Heart left ventricle (tissue), 16 donors: ENCODE measurements at places on chromosomes 5 and 9. TPM values are rescaled to one million over a fixed set of nuclear protein-coding genes. Genes with fewer than 3 reads are reported as not detected.
A peak's percentile ranks its signal among the peaks of the same experiment; 100 is the strongest.

The FBXL7 gene
- 17.6 TPM for total RNA-seq

GRCh38 chr9:629146-629545 lies 212.4 kb upstream of the DMRT1 start:
- DNase-seq, result no peak
- no peaks in the 10 kb centered on the region for H3K36me3 ChIP-seq
- peaks cover 30% of the 10 kb centered on the region for H3K4me1 ChIP-seq
- no peak overlapping the region for H3K4me3 ChIP-seq
- H3K27me3 ChIP-seq, result no peaks in the 10 kb centered on the region

GRCh38 chr5:61304590-61305381 lies 27.3 kb upstream of the ZSWIM6 start:
- H3K4me1 ChIP-seq, result no peaks in the 10 kb centered on the region
- H3K36me3 ChIP-seq, result no peaks in the 10 kb centered on the region
- H3K4me3 ChIP-seq, result no peak overlapping the region
- DNase-seq, result peak; percentile 36

DNA sequence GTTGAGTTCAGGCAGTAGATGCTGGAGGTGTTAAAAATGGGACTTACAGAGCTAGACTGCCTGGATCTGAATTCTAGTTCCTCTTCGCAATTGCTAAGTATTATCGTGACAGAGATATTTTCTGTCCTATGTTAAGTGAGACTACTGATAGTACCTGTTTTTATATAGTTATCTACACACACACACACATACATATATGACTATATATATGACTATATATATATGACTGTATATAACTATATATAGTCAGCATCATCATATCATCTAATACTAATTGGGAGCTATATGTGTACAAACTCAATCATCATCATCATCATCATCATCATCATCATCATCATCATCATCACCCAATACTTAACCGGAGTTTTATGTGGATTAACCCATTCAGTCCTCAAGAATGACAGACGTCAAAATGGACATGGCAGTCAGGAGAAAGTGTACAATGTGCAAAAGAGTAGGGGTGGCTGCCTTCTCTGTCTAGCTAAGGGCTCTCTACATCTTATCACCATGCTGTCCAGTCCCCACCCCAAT lies 7.3 kb downstream of the PIK3R1 start:
- DNase-seq, result no peak
- no peak overlapping the region for H3K27ac ChIP-seq
- no peak overlapping the region for H3K4me3 ChIP-seq
- no peaks in the 10 kb centered on the region for H3K27me3 ChIP-seq
- H3K36me3 ChIP-seq, result peaks cover 15% of the 10 kb centered on the region

- no peaks in the 10 kb centered on the region for H3K4me1 ChIP-seq
- H3K27me3 ChIP-seq, result no peaks in the 10 kb centered on the region
- H3K27ac ChIP-seq, result no peak overlapping the region
- no peaks in the 10 kb centered on the region for H3K36me3 ChIP-seq
- no peak overlapping the region for H3K4me3 ChIP-seq
- no peak for DNase-seq
Observed at GRCh38 chr5:56993241-56993640, 41.3 kb upstream of the MIER3 start.

DNA sequence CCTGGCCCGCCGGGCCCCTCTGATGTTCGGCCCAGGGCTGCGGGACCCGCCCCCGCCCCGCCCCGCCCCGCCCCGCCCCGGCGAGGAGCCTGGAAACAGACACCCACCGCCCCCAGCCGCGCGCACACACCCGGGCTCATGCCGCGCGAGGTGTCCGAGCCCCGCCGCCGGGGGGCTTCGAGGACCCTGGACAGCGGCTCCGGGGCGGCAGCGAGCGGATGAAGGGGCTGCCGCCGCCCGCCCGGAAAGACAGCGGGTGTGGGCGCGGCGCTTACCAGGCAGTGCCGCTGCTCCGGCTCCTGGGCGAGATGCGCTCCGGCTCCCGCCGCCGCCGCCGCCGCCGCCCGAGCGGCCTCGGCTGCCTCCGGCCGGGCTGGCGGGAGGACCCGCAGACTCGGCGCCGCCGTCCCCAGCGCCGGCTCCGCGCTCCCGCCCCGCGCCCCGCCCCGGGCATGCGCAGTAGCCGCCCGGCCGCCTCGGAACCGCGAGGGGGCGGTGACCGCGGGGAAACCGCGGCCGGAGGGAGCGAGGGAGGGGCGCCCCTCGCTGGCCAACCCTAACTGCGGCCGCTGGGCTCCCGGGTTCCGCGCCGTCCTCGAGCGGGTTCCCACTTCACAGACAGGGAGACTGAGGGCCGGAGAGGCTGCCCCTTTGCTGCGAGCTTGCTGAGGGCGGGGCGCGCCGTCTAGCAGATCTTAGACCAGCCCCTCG lies at the start of gene GPRIN1:
GPRIN1 (minus strand) TSS at position 433 of the 711 bp plus-strand sequence. CDS start 10,322 bp downstream, outside the sequence.
- no peaks in the 10 kb centered on the region for H3K27me3 ChIP-seq
- DNase-seq, result peak; percentile 43
- peak within 1 kb of the TSS; percentile 62 for H3K4me3 ChIP-seq
- H3K36me3 ChIP-seq, result no peaks in the 10 kb centered on the region
- H3K27ac ChIP-seq, result no peak within 1 kb of the TSS
- H3K4me1 ChIP-seq, result no peaks in the 10 kb centered on the region

- H3K36me3 ChIP-seq, result no peaks in the 10 kb centered on the region
- H3K27ac ChIP-seq, result no peak overlapping the region
- no peak overlapping the region for H3K4me3 ChIP-seq
- H3K4me1 ChIP-seq, result no peaks in the 10 kb centered on the region
Observed at GRCh38 chr9:28651050-28651722, 1077.9 kb upstream of the C9orf72 start.

DNA sequence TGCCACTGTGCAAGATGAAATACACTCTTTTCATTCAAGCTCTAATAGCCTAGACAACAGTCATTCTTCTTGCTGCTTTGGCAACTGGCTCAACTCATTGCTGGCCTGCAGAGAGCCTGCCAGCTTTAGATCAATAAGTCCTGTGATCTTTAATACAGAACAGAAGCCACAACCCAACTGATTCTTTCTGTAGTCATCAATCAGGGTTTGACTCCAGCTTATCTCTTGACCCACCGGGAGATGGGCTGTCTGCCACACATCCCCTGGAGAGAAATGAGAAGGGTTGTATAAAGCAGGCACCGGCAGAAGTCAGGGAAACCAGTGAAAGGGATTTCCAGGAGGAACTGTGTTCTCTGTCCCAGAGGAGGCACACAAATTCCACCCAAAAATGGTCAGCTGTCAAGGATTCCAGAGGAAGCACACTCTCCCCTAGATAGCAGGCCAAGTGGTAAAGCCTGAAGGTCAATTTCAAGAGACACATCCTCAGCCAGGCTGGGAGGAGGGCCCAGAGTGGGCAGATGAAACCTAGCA lies 24.5 kb downstream of the LHFPL2 start:
- no peaks in the 10 kb centered on the region for H3K36me3 ChIP-seq
- no peaks in the 10 kb centered on the region for H3K4me1 ChIP-seq
- DNase-seq, result no peak
- no peak overlapping the region for H3K27ac ChIP-seq
- no peaks in the 10 kb centered on the region for H3K27me3 ChIP-seq

DNA sequence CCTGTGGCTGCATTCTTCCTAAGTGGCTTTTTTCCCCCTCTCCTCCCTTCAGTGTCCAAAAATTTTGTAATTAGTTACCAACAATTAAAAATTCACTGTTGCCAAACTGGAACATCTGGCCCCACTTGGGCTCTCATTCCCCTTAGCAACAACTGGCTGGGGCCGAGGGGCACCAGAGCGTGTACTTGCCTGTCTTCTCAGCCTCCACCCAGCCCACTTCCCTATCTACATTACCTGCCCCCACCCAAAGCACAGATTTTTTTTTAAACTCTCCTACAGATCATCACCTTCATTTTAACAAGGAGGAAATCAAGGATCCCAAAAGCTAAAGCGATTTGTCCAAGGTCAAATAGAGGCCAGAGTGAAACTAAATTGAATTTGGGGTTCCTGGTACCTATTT lies 278.8 kb downstream of the EBF1 start:
- H3K4me1 ChIP-seq, result peaks cover 5% of the 10 kb centered on the region
- no peak for DNase-seq
- H3K27me3 ChIP-seq, result no peaks in the 10 kb centered on the region
- H3K4me3 ChIP-seq, result no peak overlapping the region

DNA sequence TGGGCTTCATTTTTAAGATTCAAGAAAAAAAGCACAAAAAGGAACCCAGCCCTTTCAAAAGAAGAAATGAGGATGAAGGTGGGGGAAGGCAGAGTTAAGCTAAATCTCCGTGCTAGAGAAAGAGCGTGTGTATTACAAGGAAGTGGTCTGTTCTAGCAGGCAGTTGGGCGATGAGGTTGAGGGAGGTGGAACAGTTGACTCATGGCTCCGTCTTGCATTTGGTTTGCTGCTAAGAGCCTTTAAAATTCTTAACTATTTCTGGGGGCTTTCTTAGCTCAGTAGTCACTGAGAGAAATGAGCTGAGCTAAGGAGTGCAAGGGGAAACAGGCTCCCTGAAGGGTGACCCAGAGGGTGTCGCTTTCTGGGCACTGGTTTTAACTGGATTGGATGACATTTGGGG lies 117.4 kb downstream of the GCNT1 start:
- no peaks in the 10 kb centered on the region for H3K4me1 ChIP-seq
- DNase-seq, result peak; percentile 51
- H3K4me3 ChIP-seq, result no peak overlapping the region
- H3K27ac ChIP-seq, result no peak overlapping the region
- H3K36me3 ChIP-seq, result no peaks in the 10 kb centered on the region
- no peaks in the 10 kb centered on the region for H3K27me3 ChIP-seq

- H3K27me3 ChIP-seq, result no peaks in the 10 kb centered on the region
- no peaks in the 10 kb centered on the region for H3K36me3 ChIP-seq
- H3K4me3 ChIP-seq, result no peak overlapping the region
- no peak overlapping the region for H3K27ac ChIP-seq
Observed at GRCh38 chr9:133921866-133922265, 70.3 kb downstream of the VAV2 start.

GRCh38 chr9:132439153-132439552 lies 29.1 kb downstream of the CFAP77 start:
- no peak overlapping the region for H3K27ac ChIP-seq
- H3K4me3 ChIP-seq, result no peak overlapping the region
- H3K36me3 ChIP-seq, result no peaks in the 10 kb centered on the region
- DNase-seq, result no peak
- no peaks in the 10 kb centered on the region for H3K27me3 ChIP-seq
- H3K4me1 ChIP-seq, result no peaks in the 10 kb centered on the region

The GGTA1 gene
- 14.4 TPM for total RNA-seq

The ALDH1B1 gene
- total RNA-seq, result 23.0 TPM

DNA sequence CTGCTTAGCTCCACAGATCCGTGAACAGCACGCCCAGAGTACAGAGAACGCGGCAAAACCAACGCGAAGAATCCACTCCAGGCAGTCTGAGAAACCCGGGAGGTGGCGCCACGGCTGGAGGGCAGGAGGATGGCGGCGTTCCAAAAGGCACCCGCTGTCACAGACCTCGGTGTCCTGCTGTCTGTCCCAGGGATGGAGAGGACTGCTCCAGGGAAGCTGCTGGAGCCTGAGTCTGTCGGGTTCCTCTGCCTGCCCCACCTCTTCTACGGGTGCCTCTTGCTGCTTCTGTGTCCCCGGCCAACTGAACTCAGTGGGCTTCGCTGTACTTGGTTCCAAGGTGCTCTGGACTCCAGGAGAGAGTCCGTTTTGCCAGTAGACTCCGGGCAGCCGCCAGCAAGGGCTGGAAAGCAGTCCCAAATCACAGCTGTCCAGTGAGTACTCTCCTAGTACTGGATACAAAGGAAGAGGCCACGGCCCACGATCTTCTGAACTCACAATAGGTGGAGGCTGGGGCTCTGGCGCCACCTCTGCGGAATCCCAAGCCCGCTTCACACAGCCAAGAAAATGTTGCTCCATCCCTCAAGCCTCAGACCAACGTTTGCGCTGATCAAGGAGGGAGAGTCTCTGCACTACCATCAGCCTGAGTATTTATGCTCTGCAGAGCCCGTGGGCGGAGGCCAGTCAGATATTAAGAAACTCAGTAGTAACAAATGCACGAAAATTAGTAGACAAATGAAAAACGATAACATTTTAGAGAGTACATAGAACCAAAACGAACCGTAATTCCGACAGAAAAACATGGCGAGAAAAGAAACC lies 440 bp downstream of the ANXA2R start:
- H3K4me3 ChIP-seq, result peak overlapping the region; percentile 69
- H3K27ac ChIP-seq, result peak overlapping the region; percentile 99
- DNase-seq, result peak; percentile 86
- no peaks in the 10 kb centered on the region for H3K36me3 ChIP-seq
- H3K4me1 ChIP-seq, result peaks cover 6% of the 10 kb centered on the region

The ANXA2R gene
- 0.49 TPM for total RNA-seq

GRCh38 chr9:92146610-92147009 lies 31.4 kb upstream of the SPTLC1 start:
- peaks cover 8% of the 10 kb centered on the region for H3K4me1 ChIP-seq
- no peaks in the 10 kb centered on the region for H3K27me3 ChIP-seq
- no peak for DNase-seq
- no peak overlapping the region for H3K4me3 ChIP-seq
- H3K36me3 ChIP-seq, result no peaks in the 10 kb centered on the region
- H3K27ac ChIP-seq, result peak overlapping the region; percentile 58

DNA sequence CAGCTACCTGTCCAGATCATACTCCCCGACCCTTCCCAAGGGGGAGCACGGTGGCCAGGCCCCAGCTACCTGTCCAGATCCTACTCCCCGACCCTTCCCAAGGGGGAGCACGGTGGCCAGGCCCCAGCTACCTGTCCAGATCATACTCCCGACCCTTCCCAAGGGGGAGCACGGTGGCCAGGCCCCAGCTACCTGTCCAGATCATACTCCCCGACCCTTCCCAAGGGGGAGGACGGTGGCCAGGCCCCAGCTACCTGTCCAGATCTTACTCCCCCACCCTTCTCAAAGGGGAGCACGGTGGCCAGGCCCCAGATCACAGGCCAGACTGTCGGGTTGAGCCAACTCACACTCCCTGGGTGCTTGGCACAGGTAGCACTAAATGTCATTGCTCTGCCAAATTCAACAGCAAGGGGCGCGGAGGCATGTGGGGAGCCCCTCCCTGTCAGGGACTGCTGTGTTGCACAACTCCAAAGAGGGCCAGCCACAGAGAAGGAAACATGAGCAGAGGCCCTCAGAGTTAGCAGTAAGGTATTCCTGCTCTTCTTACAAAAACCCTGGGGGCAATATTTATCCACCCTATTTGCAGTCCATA lies 136.9 kb downstream of the OLFM1 start:
- no peak overlapping the region for H3K27ac ChIP-seq
- H3K27me3 ChIP-seq, result peaks cover 61% of the 10 kb centered on the region
- no peaks in the 10 kb centered on the region for H3K36me3 ChIP-seq
- H3K4me1 ChIP-seq, result no peaks in the 10 kb centered on the region

The TRIM7 gene
- total RNA-seq, result 7.4 TPM

- no peaks in the 10 kb centered on the region for H3K4me1 ChIP-seq
- no peaks in the 10 kb centered on the region for H3K27me3 ChIP-seq
- DNase-seq, result no peak
- no peak overlapping the region for H3K27ac ChIP-seq
Observed at GRCh38 chr5:2471152-2471879, 280.2 kb downstream of the IRX2 start.
